ENCODE measurements at places on chromosomes 16 and 17.

GRCh38 chr16:51290442-51291285, 139.6 kb upstream of the SALL1 start:
- no peak for DNase-seq

DNA sequence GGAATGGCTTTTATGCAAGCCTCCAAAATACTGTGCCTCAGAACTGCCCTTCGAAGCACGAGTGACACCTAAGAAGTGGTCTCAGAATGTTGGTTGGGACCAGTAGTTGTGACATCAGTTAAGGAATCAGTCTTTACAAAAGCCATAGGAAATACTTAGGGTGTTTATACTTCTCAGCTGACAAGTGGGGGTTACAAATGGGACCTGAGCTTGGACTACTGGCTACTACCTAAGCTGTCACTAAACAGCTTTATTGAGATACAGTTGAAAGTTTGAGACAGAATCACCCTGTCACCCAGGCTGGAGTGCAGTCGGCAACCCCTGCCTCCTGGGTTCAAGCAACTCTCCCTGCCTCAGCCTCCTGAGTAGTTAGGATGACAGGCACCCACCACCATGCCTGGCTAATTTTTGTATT, 5.0 kb downstream of the RPL19 start:
- DNase-seq, result no peak

GRCh38 chr16:47999595-47999994, 156.2 kb downstream of the ABCC12 start:
- DNase-seq, result no peak

GRCh38 chr17:45361976-45362375, 45.2 kb upstream of the MAP3K14 start:
- DNase-seq, result no peak

- no peak for DNase-seq
These were observed 75.0 kb upstream of the CPHXL start for GRCh38 chr16:75801307-75801706.

GRCh38 chr16:17287166-17287800, 183.5 kb downstream of the XYLT1 start:
- DNase-seq, result no peak

DNA sequence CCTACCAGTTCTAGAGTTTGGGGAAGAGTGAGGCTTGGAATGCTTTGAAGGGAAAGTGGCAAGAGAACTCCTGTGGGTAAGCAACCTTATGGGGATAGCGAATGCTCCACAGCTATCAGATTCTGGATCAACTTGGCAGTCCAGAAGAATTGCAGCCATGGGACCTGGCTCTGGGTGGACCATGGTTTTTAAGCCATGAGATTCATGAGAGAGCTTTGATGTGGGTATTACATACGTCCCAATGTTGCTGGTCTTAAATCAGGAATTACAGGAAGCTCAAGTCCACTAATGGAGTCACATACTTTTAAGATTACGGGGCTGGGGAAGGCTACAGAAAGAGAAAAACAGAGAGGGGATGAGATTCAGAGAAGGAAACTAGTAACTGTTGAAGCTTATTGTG, 142.5 kb upstream of the ELAC2 start:
- DNase-seq, result no peak

DNA sequence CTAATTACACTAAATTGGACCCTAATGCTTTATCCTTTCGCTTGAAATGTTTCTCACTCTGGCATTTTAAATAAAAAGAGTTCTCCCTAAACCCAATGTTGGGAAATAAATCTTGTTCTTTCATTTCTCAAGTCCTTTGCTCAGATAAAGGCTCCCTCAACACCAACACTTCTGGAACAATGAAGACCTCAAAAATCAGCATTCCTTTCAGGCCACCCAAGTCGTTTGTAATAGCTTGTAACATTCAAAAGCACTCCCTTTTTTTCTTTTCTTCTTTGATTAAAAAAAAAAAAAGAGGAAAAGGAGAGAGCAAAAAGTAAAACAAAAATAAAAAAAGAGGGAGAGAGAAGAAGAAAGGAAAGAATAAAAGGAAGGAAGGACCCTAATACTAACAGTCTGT, 23.3 kb upstream of the FOXJ1 start:
- DNase-seq, result no peak

DNA sequence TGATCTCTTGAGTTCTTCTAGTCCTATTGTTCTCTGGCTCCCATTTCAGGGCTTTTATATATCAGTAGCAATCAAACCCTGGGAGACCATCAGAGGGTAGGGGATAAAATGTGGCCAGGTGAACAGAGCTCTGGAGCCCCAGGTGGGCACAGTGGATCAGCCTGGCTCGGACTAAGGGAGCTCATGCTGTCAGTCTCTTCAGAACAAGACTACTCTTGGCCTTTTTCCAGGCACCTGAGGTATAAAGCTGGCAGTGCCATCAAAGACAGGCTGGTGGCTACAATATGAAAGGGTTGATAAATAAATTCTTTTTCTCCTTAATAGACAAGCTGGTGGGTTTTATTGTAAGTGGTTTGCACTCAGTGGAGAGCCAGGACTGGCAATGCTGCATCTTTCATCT, 160.0 kb upstream of the CCL2 start:
- no peak for DNase-seq

- DNase-seq, result no peak
These were observed 65.0 kb downstream of the CRISPLD2 start for GRCh38 chr16:84884596-84885341.

- DNase-seq, result no peak
These were observed 50.5 kb downstream of the YPEL2 start for GRCh38 chr17:59381716-59382570.

Measured in T follicular helper cell (primary cell).